Bladder microvascular endothelial cell (primary cell): ENCODE measurements at places on chromosomes 12 and 14. TPM values are rescaled to one million over a fixed set of nuclear protein-coding genes. Genes with fewer than 3 reads are reported as not detected.

The PNP gene
- total RNA-seq, result 116 and 286 TPM in 2 replicates

The AQP6 gene
- total RNA-seq, result not detected in 2 replicates

The KLHL33 gene
- under 0.01 TPM in 2 replicates for total RNA-seq

The PPP4R4 gene
- under 0.01 and 0.16 TPM in 2 replicates for total RNA-seq

The SPIC gene
- total RNA-seq, result not detected in 2 replicates

The SMOC1 gene
- total RNA-seq, result 1.7 TPM in 1 of 2 replicates, not detected in the other
